Amniotic epithelial cell (primary cell): ENCODE measurements at places on chromosomes 16 and 17.

DNA sequence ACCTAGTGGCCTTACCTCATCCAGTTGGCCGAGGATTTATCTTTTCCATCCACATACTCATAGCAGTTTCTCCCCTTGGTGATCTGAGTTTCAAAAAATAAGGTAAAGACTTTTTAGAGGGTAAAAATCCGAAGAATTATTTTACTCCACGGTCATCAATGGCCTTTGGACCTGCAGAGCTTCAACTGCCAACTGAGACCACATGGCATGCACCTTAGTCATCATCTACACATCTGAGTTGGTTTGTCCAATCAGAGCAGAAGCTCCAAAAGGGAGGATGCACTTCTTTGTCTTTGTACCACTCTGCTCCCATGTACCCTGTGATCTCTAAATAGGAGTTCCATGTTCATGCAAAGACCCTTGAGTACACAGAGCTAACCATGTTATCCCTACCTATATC, 15.7 kb downstream of the PRDM7 start:
- peak; percentile 17 for DNase-seq

DNA sequence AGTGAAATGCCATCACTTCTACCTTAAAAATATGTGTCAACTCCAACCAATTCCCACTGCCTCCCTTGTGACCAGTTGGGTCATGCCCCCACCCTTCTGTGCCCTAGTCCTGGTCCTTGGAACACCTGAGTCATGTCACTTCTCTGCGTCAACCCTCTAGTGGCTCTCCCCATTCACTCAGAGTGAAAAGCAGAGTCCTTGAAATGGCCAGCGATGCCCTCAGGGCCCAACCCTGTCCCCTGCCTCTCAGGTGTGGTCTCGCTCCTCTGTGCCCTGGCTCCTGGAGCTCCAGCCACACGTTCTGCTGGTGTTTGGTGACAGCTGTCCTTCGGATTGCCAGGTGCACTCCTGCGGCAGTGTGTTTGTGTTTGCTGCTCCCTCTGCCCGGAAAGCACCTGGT, 89.2 kb downstream of the SPECC1 start:
- DNase-seq, result no peak

DNA sequence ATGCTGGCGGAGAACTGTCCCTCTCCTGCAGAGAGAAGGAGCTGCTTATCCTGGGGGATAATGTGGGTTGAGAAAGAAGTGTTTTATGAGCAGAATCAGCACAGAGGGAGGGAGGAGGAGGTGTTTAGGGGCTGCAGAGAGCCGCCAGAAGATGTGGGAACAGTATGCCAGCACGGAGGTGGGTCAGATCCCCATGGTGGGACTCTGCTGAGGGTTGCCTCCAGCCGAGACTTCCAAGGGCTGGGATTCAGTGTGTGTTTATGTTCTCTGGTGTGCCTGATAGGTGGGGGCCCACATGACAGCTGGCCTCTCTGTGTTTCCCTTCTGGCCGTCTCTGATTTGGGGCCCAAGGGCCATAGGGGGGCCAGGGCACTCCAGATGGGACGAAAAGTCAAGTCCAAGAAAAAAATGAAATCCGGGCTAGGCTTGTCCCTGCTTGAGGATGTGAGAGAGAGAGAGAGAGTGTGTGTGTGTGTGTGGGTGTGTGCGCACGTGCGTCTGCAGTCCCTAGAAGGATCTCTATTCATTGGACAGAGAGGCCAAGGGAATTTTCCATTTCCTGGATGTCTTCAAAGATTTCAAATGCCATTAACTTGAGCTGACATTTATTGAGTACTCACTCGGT, 21.6 kb downstream of the PRKCB start:
- DNase-seq, result no peak

GRCh38 chr17:77793146-77793970, 165.1 kb upstream of the TNRC6C start:
- DNase-seq, result no peak

DNA sequence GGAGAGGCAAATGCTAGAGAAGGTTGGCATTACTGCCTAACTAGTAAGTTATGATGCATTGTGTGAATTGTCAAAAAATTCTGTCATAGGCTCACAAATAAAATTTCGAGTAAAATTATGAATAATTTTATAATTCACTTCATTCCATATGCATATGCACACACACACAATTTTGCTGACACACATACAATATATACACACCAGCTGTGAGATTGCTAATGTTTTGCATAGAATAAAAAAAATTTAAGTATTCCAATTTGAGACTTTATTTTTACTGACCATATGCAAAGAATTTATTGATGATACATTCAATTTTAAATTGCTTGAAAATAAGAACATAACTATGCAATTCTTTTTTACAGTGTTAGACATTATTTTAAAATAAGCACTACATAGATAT, 6.8 kb upstream of the TMEM100 start:
- DNase-seq, result no peak

DNA sequence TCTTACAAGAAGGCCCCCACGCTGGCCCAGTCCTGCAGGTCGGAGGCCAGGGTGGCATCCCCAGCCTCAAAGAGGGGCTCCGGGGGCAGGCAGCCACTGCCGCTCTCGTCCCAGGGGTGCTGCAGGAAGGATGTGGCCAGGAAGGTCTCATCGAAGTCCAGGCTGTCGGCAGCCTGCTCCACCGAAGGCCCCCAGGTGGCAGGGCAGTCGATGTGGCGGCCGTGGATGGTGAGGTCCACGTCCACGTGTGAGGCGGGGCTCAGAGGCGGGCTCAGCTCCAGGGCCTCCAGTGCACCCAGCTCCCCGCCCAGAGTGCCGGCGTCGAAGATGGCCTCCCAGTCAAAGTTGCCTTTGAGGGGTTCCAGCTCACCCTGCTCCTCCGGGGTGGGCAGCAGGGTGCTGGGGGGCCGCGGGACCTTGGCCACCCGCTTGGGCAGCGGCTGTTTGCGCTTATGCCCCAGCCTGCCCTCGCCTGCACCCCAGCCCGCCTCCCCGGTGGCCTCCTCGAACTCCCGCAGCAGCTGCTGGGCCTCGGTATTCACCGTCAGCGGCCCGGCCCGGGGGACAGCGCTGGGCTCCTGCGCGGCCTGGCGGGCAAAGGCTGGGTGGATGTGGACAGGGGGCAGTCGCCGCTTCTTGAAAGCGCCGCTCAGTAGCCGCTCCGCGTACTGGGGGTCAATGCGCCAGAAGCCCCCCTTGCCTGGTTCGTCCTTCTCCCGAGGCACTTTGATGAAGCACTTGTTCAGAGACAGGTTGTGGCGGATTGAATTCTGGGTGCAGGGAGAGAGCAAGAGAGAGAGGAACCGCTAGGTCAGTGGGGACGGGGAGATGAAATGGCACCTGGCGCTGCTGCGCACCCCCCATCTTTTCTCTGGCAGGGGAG, 3.5 kb downstream of the FOXJ1 start:
- no peak for DNase-seq

DNA sequence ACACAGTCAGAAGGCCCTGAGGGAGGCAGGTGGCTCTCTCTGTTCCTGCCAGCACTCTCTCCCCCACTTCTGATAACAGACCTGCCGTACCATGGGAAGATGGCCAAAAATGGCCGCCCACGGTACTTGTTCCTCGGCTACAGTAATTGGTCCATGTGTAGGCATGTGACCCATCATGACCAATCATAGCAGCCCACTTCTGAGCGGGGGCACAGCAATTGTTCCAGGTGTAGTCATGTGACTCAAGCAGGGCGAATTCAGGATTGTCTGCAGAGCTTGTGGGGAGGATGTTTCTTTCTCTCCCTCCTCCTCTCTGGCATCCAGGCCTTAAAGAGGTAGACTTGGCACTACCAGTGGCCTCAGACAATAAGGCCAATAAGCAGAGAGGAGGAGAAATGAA, 250.4 kb downstream of the MRTFB start:
- DNase-seq, result no peak

GRCh38 chr16:50884066-50884860, 142.4 kb downstream of the CYLD start:
- DNase-seq, result no peak

GRCh38 chr16:273547-274421, 2.0 kb downstream of the RGS11 start:
- DNase-seq, result no peak

- no peak for DNase-seq
These were observed 76.4 kb downstream of the MRC2 start for GRCh38 chr17:62703776-62704380.

DNA sequence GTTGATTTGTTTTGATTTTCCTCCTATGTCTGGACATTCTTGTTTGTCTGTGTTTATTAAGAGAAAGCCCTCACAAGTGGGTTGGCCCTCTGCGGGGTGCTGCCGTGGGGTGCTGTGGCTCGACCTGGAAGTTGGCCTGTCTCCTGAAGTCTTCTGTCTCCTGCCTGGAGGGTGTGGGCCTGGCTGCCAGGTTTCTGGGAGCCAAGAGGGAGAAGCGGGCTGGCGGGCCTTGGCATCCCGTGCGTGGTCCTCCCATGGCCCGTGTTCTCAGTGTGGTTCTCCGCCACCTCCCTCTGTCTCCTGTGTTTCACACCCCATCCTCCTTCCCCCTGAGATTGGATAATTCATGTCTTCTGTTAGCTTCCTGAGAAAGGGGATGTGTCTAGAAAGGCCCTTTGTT, 69.6 kb downstream of the RNF213 start:
- no peak for DNase-seq

GRCh38 chr17:3959921-3960601, 4.2 kb downstream of the ATP2A3 start:
- no peak for DNase-seq

DNA sequence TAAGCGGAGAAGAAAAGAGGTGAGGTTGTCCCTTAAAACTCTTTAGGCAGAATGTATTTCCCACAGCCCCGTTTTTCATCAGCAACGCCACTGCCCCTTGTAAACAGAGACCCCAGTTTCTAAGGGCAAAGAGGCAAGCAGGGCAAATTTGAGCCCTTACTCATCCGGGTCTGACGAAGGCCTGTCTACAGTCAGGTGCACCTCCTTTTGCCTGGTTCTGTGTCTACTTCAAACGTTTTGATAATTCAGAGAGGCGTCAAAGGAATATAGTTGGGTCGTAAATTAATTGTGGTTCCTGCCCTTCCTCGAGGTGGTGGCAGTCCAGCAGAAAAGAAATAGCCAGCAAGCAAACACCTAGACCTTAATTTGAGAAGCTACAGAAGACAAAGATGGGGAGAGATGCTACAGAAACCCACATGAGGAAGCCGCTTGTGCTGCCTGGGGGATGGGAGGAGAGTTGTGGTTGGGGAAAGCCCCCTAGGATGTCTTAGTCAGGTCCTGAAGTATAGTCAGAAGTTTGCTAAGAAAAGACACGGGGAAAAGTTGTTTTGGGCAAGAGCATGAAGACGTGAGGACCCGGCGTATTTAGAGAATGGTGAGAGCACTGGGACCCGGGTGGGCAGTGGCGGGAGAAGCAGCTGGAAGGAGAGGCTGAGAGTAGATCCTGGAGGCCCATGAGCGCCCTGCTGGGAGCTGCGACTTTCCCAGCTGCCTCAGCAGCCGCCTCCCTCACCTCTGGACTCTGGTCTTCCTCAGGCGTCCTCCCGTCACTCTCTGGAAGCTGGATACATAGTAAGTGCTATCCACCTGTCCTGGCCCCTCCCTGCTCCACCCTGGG, 2.4 kb downstream of the FBRS start:
- peak; percentile 41 for DNase-seq
